ENCODE measurements at places on chromosomes 6 and 20. TPM values are rescaled to one million over a fixed set of nuclear protein-coding genes. Genes with fewer than 3 reads are reported as not detected.

Gene ESR1
- total RNA-seq, result 3.2 TPM

Gene CLDN20
- total RNA-seq, result not detected

Gene EYS
- 0.17 TPM for total RNA-seq

Gene PRSS16
- not detected for total RNA-seq

Gene DLL1
- 21.3 TPM for total RNA-seq

Gene ADGRG6
- total RNA-seq, result 18.5 TPM

Gene CAPN11
- total RNA-seq, result 0.68 TPM

Gene ILRUN
- total RNA-seq, result 135 TPM

Gene NUS1
- 39.5 TPM for total RNA-seq

Gene HFE
- total RNA-seq, result 10.0 TPM

Gene FKBP1C
- total RNA-seq, result 0.22 TPM

Gene NKAPL
- total RNA-seq, result 2.2 TPM

Gene HAO1
- total RNA-seq, result not detected

Gene KHDC1L
- not detected for total RNA-seq

Gene CRISP3
- total RNA-seq, result not detected

Gene RSPO4
- 0.22 TPM for total RNA-seq

Gene NOTCH4
- 66.5 TPM for total RNA-seq
